ENCODE measurements at places on chromosomes 7 and 10. TPM values are rescaled to one million over a fixed set of nuclear protein-coding genes. Genes with fewer than 3 reads are reported as not detected.

Gene FFAR4
- total RNA-seq = 0.13 TPM

Gene INSYN2A
- 2.0 TPM for total RNA-seq

Gene HOXA6
- total RNA-seq = 1.3 TPM

Gene EXOSC1
- 56.3 TPM for total RNA-seq

Gene STEAP1B
- not detected for total RNA-seq

Gene OR2A1
- not detected for total RNA-seq

Gene IGFBP1
- 72.9 TPM for total RNA-seq

All from A549 treated with dexamethasone at 1 μM for 4 hours (cell line).